ENCODE measurements at places on chromosomes 16 and 17. TPM values are rescaled to one million over a fixed set of nuclear protein-coding genes. Genes with fewer than 3 reads are reported as not detected.

DNA sequence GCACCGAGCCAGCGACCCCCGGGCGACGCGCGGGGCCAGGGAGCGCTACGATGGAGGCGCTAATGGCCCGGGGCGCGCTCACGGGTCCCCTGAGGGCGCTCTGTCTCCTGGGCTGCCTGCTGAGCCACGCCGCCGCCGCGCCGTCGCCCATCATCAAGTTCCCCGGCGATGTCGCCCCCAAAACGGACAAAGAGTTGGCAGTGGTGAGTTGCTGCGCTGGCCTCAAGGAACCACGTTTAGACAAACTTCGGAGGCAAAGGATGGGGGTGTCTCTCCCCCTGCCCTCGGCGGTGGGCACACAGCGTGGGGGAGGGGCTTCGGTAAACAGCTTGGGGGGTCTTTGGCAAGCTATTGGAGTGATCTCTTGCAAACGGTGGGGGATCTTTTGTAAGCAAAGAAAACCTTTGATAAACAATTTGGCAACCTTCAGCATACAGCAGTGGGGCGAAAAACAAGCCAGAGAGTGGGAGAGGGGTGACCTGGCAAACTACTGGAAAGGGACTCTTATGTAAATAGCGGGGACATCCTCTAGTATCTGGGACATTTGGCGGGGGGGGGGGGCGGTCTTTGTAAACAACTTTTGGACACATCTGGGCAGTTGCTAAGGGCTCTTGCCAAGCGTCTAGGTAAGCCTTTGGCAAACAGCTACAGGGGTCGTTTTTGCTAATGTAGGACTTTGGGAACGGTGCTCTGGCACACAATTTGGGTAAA lies 587 bp downstream of the MMP2 start:
- peak; percentile 25 for DNase-seq

DNA sequence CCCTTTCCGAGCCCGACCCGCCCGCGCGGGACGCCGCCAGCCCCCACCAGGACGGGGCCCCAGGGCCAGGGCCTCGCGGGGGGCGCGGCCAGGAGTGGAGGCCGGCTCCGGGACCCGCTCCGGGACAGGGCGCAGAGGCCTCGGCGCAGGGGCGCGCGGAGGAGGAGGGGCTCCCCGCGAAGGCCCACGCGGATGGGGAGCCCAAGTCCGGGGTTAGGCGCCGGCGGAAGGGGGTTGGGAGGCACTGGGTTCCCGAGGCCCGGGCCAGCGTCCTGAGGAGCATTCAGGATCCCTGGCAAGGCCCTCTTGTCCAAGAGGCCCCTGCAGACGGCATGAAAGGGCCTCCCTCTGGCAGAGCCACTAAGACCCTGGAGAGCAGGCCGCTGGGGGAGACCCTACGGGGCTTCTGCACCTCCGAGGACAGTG lies 57.8 kb upstream of the CIBAR2 start:
- no peak for DNase-seq

DNA sequence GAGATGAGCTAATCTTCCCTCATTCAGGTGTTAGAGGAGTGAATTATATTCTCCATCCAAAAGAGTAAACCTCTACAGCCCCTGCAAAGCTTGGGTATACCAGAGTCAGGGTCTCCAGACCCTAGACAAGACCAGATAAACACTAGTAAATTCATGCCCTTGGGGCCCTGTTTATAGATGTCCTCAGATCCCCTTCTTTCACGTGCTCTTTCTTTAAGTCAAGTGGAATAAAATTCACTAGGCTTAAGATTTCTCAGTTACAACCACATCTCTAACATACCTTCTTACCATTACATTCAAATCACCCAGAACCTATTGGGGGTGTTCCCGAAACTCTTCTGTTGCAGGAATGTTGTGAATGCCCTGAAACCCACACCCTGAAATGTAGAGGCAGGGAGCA lies 2.2 kb upstream of the C17orf58 start:
- DNase-seq: no peak

GRCh38 chr17:66450008-66450851 lies 147.8 kb downstream of the PRKCA start:
- no peak for DNase-seq

GRCh38 chr17:39517224-39517623 lies 55.9 kb downstream of the CDK12 start:
- DNase-seq: no peak

DNA sequence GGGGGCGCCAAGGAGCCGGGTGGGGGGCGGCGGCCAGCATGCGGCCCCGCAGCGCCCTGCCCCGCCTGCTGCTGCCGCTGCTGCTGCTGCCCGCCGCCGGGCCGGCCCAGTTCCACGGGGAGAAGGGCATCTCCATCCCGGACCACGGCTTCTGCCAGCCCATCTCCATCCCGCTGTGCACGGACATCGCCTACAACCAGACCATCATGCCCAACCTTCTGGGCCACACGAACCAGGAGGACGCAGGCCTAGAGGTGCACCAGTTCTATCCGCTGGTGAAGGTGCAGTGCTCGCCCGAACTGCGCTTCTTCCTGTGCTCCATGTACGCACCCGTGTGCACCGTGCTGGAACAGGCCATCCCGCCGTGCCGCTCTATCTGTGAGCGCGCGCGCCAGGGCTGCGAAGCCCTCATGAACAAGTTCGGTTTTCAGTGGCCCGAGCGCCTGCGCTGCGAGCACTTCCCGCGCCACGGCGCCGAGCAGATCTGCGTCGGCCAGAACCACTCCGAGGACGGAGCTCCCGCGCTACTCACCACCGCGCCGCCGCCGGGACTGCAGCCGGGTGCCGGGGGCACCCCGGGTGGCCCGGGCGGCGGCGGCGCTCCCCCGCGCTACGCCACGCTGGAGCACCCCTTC lies 484 bp downstream of the FZD2 start:
- DNase-seq: peak; percentile 68

DNA sequence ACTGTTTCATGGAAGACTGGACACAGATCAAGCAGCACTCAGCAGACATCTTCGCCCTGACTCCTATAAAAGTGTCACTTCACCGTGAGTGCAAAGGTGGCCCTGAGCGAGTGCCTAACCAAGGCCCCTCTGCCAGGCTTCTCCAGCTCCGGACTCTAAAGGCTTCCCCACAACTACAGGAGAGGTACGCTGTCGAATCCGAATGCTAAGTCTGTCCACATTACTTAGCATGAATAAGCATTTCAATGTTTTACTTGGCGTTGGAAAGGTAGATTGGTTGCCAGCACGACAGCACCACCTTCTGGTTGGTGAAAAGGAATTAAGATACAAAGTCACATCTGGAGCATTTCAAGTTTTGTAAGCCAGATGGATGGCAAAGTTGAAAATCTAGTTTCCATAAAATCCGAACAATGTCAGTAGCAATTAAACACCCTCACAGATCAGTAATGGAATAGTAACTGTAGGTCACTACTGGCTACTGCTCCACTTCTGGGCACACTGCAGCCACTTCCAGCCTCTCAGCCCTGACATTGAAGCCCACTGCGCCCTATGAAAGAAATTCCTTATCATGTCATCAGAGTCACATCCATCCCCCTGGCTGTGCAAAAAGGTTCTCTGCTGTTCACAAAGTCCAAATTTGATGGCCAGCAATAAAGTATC lies 100.9 kb downstream of the PARN start:
- peak; percentile 86 for DNase-seq

Gene PMFBP1
- 2.9 TPM for polyA plus RNA-seq

Gene OR1F1
- 0.61 TPM for polyA plus RNA-seq

Gene KRTAP9-4
- polyA plus RNA-seq: not detected
